ENCODE measurements at places on chromosomes 12 and 14.
A peak's percentile ranks its signal among the peaks of the same experiment; 100 is the strongest.

DNA sequence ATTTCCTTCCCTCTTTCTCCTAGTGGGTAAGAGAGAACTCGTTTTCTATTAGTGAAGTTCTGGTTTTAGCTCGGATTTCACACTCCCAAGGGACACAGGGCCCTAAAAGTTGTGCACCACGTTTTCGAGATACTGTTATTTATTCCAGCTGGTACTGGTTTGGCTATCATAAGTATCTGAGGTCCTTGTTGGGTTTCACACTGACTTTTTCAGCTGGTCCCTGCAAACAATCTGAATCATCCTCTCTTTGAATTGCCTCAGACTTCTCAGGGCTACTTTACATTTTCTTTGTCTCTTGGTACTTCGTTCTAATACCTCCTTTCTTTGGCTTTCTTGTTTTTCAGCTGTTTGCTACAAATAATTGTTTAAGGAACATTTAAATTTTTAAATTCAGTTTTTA, 75.7 kb downstream of the SCN8A start:
- peak; percentile 24 for DNase-seq

DNA sequence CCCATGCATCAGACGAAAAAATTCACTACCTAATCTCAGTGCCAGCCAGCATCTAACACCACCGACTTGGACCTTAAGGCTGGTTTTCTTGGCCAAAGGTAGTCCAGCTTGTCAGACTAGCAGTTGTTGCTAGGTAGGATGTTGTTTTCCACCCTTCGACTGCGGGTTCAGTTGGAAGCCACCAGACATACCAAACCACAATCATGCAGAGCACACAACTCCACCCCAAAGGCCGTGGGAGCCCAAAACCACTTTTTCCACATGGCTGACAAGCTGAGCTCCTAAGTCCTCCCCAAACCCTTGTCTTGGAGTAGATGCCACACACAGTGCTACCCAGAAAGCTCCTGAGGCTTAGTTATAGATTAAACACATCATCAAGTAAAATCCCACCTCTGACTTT, 46.8 kb downstream of the LRIG3 start:
- DNase-seq, result no peak

DNA sequence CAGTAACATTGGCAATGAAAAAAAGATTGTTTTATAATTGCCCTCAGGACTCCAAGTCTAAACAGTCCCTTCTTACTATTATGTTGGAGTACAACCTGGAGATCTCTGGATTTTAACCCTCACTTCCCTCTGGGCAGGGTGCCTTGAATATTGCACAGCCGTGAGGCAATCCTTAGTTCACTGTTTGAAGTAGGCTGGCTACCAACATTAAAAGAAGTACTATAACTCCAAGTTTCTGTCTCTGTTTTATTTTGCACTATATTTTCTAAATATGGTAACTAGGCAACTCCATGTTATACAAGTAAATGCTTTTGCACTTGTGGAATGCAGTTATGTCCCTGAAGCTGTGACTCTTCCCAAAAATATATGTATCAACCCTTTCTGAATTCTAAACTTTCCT, 490.7 kb downstream of the EGLN3 start:
- DNase-seq, result no peak

- no peak for DNase-seq
Observed at GRCh38 chr14:74934476-74935359, 11.7 kb upstream of the RPS6KL1 start.

DNA sequence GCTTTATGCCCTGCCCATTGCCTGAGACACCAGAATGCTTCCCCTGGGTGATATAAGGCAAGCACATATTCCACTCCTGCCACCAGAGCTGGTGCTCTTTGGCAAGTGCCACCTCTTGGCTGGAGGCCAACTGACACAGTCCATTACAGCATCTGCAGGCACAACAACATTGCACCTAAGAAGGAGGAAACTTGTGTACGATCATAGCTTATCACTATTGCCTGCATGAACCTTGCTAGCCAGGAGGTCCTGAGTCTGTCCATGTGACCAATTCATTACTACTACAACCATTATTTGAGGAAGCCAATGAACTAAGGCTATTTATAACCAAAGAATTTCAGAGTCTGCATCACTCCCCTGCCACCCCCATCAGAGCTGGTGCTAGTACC, 119.8 kb upstream of the SCAF11 start:
- DNase-seq, result no peak

Measured in AG09309 (cell line).